Esophagus squamous epithelium (tissue), 5 donors: ENCODE measurements at places on chromosomes 1 and 21.

- no peak for DNase-seq
Measured at GRCh38 chr21:21000591-21001175, 2.5 kb downstream of the NCAM2 start.

- DNase-seq, result no peak
Measured at GRCh38 chr1:217240656-217241055, 390.2 kb downstream of the GPATCH2 start.

DNA sequence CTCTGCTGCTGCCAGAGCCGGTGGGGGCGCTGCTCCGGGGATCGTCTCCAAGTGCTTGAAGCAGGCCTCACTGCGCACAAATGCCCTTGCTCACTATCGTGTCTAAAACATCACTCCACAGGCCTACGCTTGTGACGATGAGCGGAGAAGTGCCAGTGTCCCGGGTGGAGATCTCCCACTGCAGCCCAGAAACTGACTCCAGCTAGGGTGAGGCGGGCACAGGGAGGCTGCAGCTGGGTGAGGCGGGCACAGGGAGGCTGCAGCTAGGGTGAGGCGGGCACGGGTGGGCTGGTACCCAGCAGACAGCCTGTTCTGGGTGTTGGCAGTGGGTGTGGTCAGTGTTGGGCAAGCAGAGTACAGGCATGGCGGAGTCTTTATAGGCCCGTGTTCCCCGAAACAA is 22.7 kb upstream of the PDXK start:
- DNase-seq, result no peak

DNA sequence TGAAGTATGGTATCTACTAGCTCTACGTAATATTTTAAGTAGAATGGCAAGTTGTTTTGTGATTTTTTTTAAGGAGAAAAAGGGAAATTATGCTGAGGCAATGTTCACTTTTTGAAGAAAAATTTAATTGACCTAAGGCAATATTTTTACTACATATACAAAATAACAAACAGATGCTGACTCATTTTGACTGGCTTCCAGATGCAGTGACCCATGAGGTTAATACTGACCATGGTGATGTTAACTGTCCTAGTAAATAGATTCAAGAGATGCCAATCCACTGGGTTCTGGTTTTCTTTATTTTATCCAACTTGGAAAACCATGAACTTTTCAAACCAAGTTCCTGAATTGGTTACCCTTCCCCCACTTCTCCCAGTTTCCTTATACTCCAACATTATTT is 154.9 kb downstream of the CRB1 start:
- no peak for DNase-seq

DNA sequence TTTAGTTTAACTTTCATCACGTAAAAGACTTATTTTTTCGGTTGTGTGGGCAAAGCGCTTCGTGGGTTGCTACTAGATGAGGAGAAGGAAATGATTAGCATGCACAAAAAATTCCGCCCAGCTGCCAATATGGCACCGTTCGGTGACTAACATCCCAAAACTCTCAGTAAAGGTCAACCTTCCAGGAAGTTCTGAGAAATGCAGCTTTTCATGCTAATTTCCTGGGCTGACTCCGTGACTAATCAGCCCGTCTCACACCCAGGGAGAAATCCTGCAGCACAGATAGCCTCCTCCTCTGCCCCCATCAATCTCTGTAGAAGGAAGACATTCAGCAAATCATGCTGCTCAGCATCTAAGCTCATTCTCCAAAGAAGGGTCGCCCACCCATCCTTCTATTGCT is 34.1 kb downstream of the TMCO4 start:
- no peak for DNase-seq

GRCh38 chr1:54428837-54429518 is 22.8 kb upstream of the SSBP3 start:
- DNase-seq, result no peak

DNA sequence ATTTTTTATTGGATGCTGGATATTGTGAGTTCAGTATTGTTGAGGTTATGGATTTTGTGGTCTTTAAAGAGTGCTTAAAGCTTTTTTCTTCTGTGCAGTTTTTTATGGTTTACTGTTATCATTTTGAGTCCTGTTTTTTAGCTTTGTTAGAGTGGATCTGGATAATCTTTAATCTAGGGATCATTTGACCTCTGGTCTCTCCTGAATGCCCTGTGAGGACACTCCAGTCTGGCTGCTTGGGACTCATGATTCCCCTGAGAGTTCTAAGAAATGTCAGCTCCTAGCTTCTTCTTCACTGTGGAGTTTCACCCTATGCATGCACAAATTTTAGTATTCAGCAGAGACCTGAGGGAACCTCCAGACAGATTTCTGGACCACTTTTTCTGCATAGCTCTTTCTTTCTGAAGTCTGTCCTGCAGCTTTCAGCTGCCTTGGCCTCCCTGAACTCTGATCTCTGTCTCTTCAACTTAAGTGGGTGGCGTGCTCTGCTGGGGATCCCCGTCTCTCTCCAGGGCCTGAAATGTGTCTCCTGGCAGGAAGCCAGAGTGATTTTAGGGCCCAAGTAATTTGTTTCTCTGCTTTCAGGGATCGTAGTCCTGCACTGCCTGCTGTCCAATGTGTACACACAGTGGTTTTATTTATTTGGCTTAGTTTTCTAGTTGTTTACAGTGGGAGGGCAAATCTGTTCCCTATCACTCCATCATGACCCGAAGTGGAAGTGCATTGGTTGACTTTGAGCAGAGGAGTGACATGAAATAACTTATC is 14.7 kb downstream of the PEX14 start:
- DNase-seq, result no peak

- no peak for DNase-seq
Measured at GRCh38 chr21:15660423-15660804, 69.4 kb upstream of the USP25 start.

DNA sequence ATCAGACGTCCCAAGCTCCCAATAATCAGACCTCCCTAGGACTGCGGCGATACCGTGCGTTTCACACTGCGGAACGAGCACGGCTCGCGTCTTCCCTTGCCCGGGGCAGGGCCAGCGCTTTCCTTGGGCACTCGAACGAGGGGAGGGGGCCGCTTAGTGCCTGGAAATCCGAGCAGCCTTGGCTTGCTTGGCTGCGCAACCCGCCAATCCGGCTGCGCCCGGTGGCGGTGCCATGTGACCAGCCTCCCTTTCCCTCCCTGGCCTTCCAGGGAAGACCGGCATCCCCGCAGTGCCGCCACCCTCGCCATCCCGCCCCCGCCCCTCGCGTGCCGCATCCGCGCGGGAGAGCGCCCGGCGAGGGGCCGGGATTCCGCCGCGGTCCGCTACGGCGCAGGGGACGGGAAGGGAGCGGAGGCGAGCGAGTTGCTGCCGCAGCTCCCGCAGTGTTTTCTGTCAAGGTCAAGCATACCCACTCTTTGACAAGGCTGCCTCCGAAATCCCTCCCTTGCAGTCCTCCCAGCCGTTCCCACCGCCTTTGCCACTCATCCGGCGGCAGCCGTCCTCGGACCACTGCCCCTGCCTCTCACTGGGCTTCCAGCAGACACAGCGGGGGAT is 8.3 kb upstream of the RNF19B start:
- DNase-seq, result no peak

GRCh38 chr1:1847890-1848289 is 43.0 kb downstream of the GNB1 start:
- DNase-seq, result no peak

GRCh38 chr1:197367627-197368026 is 99.6 kb downstream of the CRB1 start:
- DNase-seq, result no peak

DNA sequence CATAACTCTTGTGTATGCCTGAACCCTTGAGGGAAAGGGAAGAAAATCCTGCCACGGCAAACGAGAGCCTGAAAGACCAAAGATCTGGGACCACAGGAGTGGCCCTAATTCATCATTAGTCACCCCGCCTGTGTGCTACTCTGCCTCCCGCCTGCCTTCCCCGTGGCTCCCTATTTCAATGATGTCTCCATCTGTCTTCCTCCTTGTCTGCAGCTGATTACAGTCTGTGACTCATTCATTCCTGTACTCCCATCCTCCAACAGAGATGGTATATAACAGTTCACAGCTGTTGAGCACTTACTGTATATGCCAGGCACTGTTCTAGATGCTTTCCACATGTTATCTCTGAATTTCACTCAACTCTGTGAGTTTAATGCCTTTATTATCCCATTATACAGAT is 96.6 kb downstream of the SEC16B start:
- DNase-seq, result no peak

DNA sequence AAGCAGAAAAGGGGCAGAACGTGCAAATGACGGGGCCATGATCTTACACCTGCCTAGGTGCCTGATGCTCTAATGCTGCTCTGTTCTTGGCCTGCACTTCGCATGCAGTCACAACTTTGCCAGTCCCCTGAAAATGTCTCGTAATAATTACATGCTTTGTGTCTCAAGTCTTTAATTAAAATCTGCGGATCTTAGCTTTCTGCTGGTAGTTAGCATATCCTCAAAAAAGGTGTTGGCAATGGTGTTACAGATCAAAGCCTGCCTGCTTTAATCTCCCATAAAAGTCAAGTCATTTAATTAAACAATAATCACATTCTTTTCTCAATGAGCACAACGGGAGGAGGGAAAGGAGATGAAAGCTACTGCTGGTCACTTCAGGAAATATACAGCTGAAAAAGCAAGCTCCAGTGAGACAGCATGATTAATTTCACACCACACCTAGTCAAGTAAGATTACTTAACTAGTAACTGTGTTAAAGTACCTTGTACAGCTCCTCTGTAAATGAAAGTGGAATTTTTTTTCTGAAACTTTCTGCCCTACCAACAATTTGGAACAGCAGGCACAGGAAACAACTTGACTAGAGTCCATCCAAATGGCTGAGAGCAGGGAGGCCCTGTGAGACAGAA is 45.8 kb downstream of the STX6 start:
- no peak for DNase-seq

DNA sequence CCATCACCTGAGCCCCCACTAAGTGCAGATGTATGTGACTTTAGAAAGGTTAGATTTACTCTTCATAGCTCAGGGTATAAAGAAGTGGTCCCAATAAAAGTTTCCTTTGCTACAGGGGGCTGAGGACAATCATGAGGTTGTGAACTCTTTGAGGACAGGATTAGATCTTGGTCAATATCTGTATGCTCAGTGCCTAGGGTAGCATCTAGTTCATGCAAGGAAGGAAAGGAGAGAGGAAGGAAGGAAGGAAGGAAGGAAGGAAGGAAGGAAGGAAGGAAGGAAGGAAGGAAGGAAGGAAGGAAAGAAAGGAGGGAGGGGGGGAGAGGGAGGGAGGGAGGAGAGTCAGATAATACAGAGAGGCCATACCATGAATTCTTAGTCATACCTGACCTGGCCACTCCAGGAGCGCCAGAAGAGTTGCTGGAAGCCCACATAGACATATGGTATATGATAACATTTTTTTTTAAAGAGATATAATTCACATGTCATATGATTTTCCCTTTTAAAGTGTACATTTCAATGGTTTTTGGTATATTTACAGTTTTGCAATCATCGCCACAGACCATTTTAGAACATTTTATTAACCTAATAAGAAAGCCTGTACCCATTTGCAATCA is 9.7 kb upstream of the CSRP1 start:
- no peak for DNase-seq

- no peak for DNase-seq
Measured at GRCh38 chr1:241465673-241466072, 53.9 kb downstream of the FH start.

GRCh38 chr1:47699492-47700235 is 261.8 kb downstream of the FOXD2 start:
- no peak for DNase-seq

DNA sequence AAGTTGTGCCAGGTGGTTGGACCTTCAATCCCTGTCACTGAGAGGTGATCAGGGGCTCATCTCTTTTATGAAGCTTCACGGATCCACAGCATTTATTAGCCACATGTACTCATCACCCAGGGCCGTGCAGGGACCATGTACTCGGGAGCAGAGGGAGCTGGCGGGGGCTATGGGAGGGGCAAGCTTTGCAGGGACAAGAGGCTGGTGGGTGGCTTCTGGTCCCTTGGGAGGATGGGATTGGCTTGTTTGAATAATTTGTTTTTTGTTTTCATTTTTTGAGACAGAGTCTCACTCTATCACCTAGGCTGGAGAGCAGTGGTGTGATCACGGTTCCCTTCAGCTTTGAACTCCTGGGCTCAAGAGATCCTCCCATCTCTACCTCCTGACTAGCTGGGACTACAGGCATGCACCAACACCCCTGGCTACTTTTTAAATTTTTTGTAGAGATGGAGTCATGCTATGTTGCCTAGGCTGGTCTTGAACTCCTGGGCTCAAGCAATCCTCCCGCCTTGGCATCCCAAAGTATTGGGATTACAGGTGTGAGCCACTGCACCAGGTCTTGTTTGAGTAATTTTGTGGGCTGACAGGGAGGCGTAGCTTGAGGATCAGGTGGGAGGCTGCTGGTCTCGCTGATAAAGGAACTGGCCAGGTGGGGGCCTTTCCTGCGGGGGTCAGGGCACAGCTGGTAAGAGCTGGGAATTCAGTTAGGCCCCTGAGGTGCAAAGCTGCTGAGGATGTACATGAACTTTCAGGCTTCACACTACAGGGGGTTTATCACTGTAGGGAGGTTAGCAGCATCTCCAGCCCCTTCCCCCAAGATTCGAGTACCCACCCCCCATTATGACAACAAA is 308.0 kb upstream of the C1orf174 start:
- no peak for DNase-seq

- DNase-seq, result no peak
Measured at GRCh38 chr1:55246896-55247295, 31.7 kb upstream of the USP24 start.

DNA sequence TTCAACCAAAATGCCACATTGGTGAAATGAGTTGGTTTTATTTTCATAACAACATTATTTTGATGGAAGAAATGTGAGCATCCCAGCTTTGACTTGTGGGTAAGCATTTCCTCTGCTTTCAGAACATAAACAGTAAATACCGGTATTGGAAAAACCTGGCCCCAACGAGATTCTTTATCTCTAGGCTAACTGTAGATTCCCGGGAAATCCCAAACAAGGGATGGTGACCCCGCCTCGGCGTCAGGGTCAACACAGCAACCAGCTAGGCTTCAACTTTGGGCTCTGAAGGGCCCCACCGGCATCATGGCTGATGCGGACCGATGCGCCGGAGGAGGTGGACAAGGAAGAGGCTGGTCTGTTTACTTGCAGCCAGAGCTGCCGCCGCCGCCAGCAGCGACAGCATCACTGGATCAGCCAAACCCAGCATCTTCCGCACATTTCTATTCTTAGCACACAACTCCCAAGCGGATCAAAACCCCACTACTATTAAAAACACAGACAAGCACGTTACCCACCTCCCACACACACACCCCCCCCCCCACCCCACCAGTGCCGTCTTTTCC is 1.1 kb downstream of the AKT3 start:
- DNase-seq, result no peak

DNA sequence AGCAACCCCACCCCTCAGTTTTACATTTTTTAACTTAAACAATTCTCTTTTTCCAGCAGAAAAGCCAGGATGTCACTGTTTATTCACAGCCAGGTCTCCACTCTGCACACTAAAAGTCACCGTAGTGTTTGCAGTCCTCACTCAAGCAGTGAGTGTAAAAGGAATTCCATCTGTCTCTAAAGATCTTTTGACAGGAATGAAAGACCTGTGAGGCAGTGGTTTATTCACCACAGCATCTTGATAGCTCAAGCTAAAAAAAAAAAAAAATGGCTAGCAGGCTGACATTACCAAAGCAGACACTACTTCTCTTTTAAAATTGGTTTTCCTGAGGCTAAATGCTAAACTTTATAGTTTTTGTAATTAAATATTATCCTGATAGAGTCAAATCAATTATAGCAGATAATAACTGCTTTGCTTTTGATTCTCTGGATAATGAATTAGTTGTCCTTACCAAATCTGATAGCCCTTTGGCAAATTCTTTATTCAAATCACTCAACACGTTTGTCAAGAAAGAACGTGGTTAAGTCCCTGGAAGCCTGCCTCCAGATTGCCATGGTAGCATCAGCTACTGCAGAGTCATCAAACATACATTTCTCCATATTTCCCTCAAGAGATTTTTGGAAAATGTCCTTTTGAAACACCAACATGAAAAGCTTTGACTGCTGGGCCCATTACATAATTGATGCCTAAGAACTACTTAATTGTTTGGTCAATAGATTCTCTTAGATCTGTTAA is 22.2 kb upstream of the SLC5A9 start:
- DNase-seq, result no peak
